Type B pancreatic cell (in vitro differentiated cells): ENCODE measurements at places on chromosomes 1 and 21.
A peak's percentile ranks its signal among the peaks of the same experiment; 100 is the strongest.

DNA sequence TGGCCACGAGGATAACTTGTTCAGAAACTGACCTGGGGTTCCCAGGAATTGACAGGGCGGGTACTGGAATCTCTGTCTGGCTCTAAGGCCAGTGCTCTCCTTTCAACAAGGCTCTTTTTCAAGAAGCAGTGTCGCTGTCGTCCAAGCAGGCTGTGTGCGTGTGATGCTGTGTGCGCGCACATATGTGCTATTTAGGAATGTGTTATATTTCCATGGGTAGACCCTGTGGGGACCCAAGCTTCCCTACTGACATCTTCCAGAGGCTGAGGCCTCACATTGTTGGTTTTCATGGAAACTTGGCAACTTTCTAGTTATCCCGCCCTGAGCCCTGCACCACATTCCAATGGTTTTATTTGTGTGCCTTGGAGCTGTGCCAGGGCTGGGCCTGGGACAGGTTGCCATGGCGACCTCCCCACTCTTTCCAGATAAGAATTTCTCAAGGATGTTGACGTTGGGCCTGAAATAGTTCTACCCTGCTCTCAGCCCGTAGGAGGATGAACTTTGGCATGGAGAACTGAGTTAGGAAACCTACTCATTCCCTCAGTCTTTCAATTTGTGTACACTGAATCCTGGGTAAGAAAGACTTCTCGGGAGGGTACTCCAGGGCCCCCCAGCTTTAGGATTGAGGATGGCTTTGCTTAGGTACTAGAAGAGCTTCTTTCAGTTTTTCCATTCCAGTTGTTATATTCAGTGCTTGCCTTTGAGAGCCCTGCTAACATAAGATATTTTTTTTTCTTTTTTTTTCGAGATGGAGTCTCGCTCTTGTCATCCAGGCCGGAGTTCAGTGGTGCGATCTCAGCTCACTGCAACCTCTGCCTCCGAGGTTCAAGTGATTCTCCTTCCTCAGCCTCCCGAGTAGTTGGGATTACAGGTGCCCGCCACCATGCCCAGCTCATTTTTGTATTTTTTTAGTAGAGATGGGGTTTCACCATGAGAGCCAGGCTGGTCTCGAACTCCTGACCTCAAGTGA lies 38.8 kb upstream of the SRSF10 start:
- DNase-seq: peak; percentile 87

DNA sequence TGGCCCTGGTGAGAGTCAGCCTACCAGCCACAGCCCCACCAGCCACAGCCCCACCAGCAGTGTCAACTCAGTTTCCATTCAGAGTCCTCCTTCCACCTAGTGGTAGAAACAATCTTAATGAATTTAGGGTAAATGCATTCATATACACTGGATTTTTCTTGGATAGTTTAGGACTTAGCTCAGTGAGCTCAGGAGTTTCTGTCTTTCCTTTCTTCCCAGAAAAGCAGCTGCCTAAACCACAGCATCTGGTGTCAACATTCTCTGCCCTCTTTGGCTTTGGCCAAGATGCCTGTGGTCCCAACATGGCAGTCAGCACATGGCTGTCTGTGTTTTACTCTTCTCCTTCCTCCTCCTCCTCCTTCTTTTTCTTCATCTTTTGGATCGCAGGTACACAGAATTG lies 94.0 kb downstream of the CLIC6 start:
- DNase-seq: no peak

GRCh38 chr1:39936724-39937491 lies 18.0 kb upstream of the MFSD2A start:
- DNase-seq: no peak

DNA sequence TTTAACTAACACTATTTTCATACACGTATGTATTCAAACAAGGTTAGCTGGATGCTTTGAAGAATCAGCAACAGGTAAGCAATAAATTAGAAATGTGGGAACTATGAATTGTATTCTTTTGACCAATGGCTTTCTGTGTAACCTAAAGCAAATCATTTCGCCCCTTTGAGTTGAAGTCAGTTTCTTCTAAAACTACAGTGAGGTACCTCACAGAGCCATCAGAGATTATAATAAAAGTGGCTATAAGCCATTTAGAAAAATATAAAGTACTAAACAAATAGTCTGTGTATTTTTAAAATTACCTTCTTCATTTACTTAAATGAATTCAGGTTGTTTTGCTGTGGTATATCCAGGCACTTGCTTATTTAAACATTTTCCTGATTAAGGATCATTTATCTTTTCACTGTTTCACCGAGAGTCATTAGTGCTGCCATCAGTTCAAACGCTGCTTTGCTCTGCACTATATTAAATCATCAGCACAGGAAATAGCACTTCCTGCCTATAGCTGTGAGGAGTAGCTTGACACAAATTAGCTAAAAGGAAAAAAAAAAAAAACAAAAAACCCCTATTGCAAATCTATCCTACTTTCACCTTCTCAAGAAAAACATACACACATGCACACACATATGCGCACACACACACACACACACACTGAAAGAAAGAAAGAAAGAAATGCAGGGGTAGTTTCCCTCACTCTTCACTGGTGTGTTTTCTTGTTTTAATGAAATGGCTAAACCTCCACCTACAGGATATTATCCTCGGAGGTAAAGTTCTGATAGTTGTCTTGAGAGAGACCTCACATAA lies 39.8 kb upstream of the C1orf105 start:
- DNase-seq: no peak

DNA sequence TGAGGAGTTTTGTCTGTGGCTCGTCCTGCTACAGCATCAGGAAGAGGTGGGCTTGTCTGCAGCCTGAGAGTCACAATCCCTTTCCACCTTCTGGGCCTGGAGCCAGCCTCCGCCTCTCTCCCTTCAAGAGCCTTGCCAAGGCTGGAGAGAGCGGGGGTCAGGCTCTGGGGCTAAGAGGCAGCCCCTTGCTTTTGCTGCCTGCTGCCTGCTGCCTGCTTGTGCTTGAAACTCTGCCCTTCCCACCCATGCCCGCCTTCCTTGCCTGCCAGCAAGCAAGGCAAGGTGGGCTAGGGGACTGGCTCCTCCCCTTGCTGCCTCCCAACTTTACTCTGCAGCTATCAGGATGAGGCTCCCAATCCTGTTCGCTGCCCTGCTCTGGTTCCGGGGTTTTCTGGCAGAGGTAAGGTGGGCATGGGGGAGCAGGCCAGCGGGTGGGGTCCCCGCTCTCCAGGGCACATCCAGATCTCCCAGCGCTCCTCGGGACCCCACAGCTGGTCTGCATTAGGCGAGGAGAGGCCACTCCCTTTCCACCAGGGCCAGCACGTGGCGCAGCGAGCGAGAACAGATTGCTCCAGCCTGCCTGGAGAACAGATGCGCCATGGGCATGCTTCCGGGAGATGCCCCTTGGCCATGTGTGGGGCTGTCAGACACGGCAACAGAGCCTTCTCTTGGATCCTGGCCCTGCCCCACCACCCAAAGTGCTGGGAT lies 7.5 kb upstream of the PTPN7 start:
- no peak for DNase-seq

DNA sequence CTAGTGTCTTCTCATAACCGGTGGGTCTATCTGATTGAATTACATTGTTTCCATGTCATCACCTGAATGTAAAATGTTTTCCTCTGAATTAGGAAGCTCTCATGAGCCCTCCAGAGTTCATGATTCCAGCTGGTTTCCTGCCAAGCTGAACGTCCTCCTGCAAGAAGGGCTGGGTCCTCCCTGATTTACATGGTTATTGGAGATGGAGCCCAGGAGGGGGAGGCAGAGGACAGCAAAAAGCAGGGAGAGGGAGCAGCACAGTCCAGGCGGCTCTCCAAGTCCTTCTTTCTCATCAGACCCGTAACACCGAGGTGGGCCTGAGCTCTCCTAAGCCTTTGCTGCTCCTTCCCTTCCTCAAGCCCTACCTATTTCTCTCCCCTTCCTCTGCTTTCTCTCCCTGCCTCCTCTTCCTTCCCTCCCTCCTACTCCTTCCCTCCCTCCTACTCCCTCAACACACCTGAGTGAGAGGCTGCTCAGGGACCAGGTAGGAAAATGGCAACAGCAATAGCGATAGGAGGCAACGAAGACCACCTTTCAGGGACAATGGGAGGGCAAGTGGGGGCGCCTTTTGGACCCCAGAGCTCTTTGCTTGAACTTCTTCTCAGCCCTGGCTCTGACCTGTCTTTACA lies 265.9 kb downstream of the PRDM2 start:
- DNase-seq: peak; percentile 74
